ENCODE measurements at places on chromosomes 2 and 18. TPM values are rescaled to one million over a fixed set of nuclear protein-coding genes. Genes with fewer than 3 reads are reported as not detected.

DNA sequence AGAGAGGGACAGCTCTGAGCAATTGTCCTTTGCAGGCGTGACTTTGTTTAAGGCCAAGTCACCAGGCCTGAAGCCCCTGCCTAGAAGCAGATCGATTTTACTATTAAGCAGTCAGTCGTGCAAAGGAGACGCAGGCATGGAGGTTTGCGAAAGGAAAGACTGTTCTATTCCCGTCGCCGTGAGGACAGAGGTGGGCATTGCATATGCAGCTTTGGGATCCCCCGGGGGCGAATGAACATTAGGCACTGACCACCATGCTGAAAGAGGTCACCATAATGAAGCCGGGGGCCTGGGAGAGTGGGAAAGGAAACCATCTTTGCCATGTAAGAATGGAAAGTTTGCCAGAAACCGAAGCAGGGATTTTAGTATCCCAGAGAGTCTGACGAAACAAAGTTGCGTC lies 231.6 kb downstream of the BCL11A start:
- no peak for ATAC-seq

Gene INHBB
- total RNA-seq, result 0.72 TPM

Gene PSD4
- total RNA-seq, result 38.6 TPM

Gene KCNE4
- 0.12 TPM for total RNA-seq

Gene GATA6
- 0.32 TPM for total RNA-seq

- no peak for ATAC-seq
Measured at GRCh38 chr2:166972418-166972817, 84.1 kb downstream of the XIRP2 start.

GRCh38 chr18:44723411-44723810 lies 42.7 kb downstream of the SETBP1 start:
- ATAC-seq, result no peak

Measured in esophagus mucosa (tissue), 1 donor.